Activated naive CD4-positive, alpha-beta T cell (primary cell): ENCODE measurements at places on chromosomes 13 and 19.

- DNase-seq: no peak
Measured at GRCh38 chr13:64413529-64413928, 2816.6 kb downstream of the PCDH9 start.

- no peak for DNase-seq
Measured at GRCh38 chr13:91544723-91545122, 146.3 kb downstream of the GPC5 start.

DNA sequence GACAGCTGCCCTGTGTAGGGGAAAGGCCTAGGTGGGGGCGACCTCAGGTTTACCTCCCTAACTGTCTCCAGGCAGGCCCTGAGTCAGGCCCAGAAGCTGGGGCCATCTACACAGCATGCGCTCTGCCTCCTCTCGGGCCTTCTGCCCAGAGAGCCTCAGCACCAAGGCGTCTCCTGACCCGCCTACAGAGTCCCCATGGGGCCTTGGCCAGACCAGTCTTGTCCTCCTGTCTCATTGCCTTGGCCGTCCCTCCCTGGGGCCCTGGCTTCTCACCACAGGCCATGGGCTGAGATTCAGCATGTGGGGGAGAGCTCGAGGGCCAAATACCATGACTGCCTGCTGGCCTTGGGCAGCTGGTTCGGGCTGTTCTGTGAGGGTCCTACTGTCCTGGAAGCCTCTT, 59.0 kb downstream of the SMARCA4 start:
- no peak for DNase-seq

DNA sequence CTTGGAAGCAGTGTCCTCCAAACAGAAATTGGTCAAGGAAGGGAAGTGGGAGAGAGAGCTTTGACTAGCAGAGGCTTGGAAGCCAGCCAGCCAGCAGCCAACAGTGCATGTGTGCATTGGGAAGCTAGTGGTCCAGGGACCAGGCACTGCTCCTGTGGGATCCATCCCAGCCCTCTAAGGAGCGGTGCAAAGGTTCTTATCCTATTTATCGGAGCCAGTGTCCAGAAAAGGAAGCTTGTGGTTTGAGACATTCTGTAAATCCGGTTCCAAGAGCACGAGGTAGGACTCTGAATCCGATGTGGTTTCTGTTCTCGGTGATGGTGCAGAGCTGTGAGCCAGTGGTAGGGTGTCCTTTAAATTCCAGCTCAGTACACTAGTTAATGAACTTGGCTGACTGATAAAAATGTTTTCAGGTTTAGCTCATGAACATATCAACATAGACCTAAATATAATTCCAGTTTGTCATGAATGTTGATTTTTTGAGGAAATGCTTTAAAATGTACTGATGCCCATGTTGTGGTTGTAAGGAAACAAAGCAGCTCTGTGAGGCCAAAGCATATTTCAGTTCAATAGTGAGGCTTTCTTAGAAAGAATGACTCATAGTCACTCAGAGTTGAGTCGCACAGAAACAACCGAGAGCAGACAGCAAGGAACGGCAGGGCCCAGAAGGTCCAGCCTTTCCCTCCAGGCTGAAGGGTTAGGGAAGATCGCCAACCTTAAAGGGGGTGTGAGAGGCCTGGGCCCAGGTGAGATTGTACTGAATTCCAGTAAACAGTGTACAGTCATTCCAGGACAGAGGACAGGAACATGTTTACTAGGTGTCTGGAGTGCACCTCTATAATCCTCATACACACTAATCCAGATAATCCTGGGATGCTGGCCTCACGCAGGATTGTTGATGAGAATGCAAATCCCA, 21.5 kb upstream of the GARRE1 start:
- no peak for DNase-seq

GRCh38 chr19:19149435-19149834, 11.2 kb upstream of the TMEM161A start:
- DNase-seq: no peak

GRCh38 chr13:64538711-64539110, 2691.4 kb downstream of the PCDH9 start:
- DNase-seq: no peak

DNA sequence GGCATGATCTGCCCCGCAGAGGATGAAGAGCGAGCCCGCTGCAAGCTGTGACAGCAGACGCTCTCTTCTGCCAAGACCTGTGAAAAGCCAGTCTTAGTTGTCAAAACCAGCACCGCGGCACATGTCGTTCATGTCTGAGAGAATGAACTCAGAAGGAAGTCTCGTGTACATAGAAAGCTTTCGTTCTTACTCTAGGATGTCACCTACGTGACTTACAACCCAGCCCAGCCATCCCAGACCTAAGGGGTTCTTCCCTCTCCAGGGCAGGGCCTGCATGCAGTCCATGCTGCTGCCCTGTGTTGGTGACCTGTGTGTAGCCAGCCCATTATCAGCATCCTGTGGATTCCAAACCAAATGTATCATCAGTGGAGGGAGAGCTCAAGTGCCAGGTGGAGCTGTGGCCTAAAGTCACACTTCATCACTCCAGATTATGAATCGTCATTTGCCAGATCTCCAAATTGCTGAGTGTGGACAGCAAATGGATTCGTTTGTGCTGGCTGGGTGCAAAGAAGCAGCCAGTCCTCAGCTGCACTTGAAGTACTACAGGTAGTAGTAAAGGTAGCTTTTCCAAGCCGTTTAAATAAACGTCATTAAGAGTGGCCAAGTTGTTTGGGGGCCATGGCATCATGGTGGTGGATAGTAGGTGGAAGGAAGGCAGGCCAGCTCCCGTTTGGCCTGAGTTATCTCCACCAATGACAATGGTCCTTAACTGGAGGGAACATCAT, 73.9 kb upstream of the GPR183 start:
- DNase-seq: peak; percentile 39

DNA sequence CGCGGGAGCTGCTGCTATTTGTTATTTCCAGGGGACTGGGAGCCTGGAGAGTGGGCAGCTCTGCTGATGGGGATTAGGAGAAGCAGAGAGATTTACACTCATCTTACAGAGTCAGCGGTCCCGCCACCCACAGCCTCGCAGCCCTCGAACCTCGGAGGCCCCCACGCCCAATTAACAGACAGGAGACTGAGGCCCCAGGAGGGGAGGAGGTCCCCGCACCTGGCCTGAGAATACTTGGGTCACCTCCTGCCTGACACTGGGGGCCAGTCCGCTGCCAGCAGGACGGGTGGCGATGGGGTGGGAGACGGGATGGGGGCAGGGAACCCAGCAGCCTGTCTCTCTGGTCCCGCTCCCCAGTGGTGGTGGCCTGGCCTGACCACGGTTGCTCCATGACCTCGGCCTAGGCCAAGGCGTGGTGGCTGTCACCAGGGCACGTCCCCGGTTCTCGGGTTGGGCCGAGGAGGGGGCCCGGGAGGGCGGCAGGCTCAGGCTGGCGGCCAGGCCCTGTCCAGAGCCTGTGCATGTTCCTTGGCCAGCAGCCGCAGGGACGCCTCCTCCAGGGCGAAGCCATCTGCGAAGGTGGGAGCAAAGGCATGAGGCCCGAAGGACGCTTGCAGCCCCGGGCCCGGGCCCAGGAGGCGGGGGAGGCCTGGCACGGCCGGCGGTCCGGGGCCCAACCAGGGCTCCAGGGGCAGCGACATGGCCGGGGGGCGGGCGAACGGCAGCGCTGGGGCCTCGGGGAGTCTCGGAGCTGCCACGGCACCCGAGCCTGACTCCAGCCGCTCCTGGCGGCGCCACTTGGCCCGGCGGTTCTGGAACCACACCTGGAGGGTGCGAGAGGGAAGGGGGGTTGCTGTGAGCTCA, 1.7 kb downstream of the RAX2 start:
- DNase-seq: no peak

DNA sequence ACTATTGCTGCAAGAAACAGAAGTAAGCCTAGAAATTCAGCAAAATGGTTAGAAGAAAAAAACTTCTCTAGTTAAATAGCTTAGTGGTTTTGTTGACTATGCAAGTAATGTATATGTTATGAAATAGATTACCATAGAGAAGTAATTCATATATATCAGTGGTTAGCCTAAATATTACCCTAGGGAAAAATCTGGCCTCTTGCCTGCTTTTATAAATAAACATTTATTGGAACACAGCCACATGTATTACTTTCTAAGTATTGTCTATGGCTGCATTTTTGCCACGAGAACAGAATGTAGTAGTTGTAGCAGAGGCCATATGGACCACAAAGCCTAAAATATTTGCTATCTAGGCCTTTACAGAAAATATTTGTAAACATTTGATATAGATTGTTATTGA, 1471.7 kb upstream of the PRR20A start:
- no peak for DNase-seq

GRCh38 chr13:23696610-23697009, 126.4 kb downstream of the TNFRSF19 start:
- no peak for DNase-seq
